ENCODE measurements at places on chromosomes 1 and 21.
A peak's percentile ranks its signal among the peaks of the same experiment; 100 is the strongest.

- no peak for DNase-seq
These were observed 640.7 kb upstream of the PTBP2 start for GRCh38 chr1:96080925-96081324.

- DNase-seq = no peak
These were observed 12.3 kb downstream of the UQCRH start for GRCh38 chr1:46315669-46316403.

DNA sequence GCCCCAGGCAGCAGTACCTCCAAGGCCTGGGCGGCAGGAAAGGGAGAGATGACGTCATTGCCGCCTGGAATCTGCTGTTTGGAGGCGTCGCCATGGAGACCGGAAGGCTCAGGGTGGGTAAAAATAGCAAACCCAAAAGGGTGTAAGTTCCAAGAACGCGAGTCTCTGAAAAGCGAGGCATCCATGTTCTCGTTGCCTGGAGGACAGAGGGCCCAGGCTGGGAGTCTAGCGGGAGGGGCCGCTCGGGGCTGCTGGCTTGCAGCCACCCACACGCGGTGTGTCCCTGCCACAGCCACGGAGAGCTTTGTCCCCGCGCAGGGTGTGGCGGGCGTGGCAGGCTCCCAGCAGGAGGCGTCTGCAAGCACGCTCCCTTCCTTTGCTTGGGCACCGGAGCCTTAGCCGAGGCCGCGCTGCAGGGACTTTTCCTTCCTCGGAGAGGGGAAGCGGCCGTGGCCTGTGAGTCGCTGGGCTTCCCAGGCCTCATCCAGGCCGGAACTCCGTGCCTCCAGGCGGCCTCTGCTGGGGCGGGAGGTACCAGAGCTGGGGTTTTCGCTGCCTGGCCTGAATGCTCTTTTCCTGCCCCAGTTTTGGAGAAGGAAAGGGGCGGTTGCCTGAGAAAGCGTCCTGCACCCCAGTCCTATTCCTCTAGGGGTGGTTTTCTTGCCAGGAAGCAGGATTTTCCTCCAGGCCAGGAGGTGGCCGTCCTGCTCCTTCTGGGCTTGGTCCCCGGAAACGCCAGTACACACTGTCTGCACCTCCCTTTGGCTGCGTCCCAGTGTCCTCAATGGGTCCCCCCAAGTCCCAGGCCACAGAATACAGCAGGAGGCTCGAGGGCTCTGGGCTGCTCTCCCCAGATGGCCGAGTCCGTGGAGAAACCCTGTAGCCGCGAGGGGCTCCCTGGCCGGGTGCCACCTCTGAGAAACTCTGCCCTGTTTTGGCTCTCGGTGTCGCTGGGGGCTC, 15.3 kb upstream of the SKI start:
- no peak for DNase-seq

- DNase-seq = no peak
These were observed 36.3 kb downstream of the KCNJ15 start for GRCh38 chr21:38293113-38293512.

GRCh38 chr1:240737766-240738265, 125.9 kb upstream of the GREM2 start:
- DNase-seq = no peak

DNA sequence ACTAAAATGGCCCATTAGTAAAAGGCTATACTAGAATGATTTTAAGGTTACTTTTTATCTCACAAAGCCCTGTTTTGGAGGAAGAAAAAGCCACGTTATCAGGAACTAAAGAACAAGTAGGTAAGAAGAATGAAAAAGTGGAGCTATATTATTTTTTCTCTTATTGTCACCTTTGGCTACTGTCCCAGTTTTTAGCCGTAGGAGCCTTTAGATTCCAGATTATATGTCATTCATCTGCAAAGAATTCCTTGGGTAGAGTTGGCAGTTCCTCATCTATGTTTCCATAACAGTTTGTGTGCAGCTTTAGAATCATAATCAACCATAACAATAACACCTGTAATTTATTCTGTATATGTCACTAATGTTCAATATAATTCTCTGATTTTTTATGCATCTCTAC, 83.8 kb downstream of the TPR start:
- no peak for DNase-seq

- DNase-seq = no peak
These were observed 5.1 kb upstream of the SMIM1 start for GRCh38 chr1:3767328-3767925.

GRCh38 chr1:229941831-229942230, 125.2 kb upstream of the GALNT2 start:
- DNase-seq = peak; percentile 26

DNA sequence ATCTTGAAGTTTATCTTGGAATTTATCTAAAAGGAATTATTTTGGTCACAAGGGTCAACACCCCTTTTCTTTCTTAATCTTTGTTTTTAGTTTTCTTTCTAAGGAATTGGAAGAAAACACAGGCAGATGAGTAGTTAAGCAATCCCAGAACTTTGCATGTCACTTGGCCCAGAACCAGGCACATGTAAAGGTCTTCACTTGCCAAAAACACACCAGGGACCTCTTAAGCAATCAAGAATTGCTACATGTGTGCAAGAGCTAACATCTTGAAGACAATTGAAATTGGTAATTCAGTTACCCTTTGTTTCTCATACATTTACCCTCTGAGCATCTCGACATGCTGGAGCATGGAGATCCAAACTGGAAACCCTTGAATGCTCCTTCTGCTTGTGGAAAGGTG, 114.2 kb downstream of the ZC3H11B start:
- DNase-seq = no peak

DNA sequence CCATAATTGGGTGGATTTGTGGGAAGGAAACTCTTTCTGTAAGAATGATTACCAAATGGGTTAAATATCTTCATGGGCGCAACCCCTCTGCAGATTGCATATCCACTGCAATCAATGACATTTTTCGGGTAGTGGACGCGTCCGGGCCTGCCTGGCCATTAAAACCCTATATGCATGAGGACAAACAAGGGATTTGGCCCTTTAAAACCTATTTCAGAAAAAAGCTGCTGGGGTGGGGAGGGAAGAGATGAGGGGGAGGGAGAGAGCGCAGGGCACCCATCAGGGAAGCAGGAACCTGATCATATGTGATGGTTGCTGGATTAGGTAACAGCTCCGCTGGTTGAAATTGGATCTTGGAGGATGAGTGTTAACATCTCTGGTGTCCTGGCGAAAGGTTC, 228.8 kb downstream of the PBX1 start:
- DNase-seq = peak; percentile 40

- no peak for DNase-seq
These were observed 22.5 kb downstream of the IQGAP3 start for GRCh38 chr1:156549831-156550230.

- DNase-seq = peak; percentile 78
These were observed 1019.2 kb downstream of the TTLL7 start for GRCh38 chr1:82979593-82980236.

DNA sequence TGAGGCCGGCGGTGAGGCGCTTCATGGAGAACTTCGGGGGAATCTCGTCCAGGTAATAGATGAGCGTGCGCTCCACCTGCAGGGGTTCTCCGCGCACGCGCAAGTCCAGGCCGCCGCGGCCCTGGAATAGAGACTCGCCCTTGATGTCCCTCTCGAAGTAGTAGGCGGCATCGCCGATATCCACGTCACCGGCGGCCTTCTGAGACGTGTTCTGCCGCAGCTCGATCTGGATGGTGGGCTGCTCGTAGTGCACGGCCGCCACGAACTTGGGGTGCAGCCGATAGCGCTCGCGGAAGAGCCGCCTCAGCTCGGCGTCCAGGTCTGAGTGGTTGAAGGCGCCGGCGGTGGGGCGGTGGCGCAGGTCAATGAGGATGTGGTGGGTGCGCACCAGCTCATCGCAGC, 726 bp downstream of the TACSTD2 start:
- no peak for DNase-seq

DNA sequence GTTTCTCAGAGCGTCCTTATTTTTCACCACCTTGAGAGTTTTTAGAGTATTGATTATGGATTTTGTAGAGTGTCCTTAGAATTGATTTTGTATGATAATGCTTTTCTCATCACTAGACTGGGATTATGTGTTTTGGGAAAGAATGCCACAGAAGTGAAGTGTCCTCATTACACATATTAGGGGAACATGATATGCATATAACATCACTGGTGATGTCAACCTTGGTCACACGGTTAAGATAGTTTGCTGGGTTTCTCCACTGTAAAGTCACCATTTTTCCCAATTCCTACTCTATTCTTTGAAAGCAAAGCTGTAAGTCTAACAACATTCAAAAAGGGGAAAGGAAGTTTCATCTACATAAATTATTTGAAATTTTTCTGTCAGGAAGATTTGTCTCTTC, 39.6 kb upstream of the PALMD start:
- DNase-seq = no peak

DNA sequence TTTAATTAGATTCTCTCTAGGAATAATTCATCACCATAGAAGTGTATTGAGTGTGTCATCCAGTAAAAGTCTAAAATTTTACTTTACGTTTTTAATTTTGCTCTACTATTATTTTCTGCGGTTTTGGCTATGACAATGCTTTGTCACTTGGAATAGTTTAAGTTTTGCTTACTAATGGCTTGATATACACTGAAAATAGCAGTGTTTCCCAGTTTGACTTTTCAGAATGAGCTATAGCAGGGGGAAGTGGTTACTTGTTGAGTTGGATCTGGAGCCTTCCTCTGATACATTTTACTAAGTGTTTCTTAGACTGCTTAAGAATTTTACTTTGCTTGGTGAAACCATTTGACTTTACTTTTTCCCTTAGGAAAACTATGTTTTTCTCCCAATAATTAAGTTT, 5.0 kb downstream of the DNAJC16 start:
- no peak for DNase-seq

DNA sequence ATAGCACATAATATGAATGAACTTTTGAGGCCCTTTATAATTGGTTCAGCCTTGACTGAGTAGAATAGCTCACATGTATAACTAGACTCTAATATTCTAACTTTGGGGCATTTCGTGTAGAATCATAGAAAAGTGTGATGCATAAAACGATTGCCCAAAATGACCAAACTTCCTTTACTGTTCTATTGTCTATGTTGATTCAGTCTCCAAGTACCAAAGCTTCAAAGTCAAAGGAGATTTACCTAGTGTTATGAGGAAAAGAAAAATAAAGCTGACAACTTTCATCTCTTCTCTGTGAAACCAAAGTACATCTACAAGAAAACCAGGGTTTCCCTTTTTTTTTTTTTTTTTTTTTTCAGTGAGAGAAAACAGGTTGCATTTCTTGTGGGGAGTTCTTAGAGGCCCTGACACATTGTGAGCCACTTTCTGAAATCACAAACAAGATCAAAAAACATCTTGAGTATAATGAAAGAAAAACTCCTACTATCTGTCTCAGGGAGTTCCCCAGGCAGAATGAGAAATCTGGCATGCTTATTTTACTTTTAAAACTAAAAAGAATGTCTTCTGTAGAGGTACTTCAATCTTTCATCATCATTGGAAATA, 183.4 kb downstream of the TNFSF18 start:
- no peak for DNase-seq

DNA sequence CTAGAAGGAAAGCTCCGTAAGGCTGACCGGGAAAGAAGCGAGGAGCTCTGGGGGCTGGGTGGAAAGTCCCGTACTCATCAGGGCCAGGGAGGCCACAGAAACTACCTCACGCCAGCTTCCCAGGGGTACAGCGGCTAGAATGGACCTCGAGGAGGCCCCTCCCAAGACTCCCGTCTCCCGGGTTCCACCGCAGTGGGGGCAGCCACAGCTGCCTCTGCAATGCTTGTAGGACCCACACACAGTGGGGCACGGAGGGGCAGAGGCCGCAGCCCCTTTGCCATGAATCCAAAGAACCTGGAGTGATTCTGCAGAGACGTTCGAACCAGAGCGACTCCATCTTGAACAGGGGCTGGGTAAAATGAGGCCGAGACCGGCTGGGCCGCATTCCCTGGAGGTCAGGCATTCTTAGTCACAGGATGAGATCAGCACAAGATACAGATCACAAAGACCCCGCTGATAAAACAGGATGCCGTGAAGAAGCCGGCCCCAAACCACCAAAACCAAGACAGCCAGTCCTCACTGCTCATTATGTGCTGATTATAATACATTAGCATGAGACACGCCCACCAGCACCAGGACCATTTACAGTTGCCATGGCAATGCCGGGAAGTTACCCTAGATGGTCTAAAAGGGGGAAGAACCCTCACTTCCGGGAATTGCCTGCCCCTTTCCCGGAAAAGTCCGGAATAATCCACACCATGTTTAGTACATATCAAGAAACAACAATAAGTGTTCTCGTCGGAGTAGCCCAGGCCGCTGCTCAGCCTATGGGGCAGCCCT, 1.6 kb upstream of the ANKRD65 start:
- DNase-seq = no peak

- DNase-seq = no peak
These were observed 265.2 kb downstream of the KIF26B start for GRCh38 chr1:245419989-245420388.

DNA sequence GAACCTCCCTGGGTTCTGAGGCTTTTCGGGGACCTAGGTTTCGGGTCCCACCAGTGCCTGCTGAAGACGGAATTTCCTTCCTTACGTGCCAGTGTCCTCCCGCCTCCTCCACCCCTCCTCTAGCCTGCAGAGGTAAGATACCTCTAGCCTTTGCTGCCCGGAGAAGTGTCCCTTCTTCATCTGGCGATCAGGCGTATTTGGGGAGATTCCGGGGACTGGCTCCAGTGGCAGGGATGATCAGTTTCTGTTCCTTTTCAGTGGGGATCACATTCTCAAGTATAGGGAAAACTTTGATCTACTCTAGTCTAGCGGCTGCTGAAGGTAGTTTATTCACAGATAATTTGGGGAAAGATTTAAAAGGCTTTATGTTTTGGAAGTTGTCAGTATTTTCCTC, 674 bp downstream of the CEP350 start:
- peak; percentile 41 for DNase-seq

DNA sequence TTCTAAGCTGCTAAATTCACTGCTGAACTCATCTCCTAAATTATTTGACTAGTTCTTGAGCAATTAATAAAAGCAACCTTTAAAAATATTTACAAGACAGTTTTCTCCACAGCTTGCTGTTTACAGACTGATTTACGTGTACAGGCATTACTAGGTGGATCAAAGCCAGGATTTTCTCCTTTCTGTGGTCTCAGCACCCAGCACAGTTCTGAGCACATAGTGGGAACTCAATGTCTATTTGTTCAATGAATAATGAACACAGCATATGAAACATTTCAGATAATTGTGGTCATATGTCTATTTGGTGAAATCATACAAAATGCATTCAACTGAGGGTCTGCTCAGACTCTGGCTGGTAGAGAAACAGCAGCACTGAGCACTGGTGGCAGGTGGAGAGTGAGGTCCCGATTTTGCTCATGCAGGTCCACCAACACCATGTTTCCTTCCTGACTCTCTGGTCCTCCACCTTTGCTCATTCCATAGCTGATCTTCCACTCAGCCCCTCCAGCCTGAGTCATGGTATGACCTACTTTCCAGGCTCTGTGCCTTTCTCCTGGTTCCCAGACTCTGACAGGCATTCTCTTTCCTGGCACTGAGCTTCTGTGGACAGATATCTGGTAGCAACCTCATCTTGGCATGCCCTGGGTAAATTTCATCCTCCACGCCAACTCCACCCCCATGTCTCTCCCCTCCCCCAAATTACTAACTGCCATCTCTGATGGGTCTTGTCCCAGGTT, 311.3 kb downstream of the TGFB2 start:
- DNase-seq = no peak

DNA sequence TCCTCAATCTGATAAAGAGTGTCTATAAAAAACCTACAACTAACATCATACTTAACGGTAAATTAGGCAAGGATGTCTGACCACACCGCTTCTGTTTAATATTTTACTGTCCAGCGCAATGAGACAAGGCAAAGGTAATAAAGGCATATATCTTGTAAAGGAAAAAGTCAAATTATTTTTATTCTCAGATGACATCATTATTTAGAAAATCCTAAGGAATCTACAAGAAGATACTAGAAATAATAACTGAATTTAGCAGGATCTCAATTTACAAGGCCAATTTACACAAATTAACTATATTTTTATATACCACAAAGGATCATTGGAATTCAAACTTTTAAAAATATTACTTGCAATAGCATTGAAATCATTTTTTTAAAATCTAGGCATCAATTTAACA, 29.4 kb downstream of the GJA4 start:
- DNase-seq = no peak
